ENCODE measurements at places on chromosomes 5 and 9.

- H3K36me3 ChIP-seq: no peaks in the 10 kb centered on the region
- H3K4me1 ChIP-seq: no peaks in the 10 kb centered on the region
- H3K27me3 ChIP-seq: no peaks in the 10 kb centered on the region
- no peak overlapping the region for H3K27ac ChIP-seq
- no peak overlapping the region for H3K4me3 ChIP-seq
- DNase-seq: no peak
These were observed 170.1 kb downstream of the IRX2 start for GRCh38 chr5:2581418-2581817.

- H3K27me3 ChIP-seq: no peaks in the 10 kb centered on the region
- no peaks in the 10 kb centered on the region for H3K36me3 ChIP-seq
- no peak overlapping the region for H3K4me3 ChIP-seq
- no peak overlapping the region for H3K27ac ChIP-seq
These were observed 421.3 kb downstream of the TLE1 start for GRCh38 chr9:81268048-81268447.

DNA sequence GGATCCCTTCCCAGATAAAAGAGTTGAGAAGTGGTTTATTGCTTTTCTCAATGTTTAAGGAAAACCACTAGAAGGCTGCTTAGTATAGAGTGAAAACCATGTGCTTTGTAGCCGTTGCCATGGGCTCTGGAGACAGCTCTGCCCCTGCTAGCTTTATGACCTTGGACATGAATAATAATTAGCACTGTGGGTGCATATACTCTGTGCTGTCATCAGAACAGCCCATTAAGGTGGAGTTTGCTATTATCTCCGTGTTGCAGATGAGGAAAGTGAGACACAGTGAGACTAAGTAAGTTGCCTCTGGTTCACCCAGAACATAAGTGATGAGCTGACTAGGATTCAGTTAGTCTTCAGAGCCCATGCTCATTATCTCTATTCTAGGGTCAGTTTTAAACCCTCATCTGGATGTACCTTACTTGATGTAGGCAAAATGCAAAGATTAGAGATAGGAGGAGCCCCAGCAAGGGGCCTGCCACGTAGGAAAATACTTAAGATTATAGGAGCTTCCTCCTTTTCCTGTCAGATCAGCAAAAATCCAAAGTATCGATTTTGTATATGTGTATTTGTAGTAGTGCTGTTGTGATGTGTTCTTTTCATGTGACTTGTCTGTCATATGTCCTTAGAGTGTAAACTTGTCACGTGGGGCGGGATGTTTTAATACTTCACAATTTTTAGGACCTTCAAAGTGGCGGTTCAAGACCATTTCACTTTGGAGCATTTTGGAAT, 102.5 kb downstream of the TLE4 start:
- H3K4me3 ChIP-seq: no peak overlapping the region
- peaks cover 15% of the 10 kb centered on the region for H3K4me1 ChIP-seq
- peaks cover 3% of the 10 kb centered on the region for H3K36me3 ChIP-seq
- no peaks in the 10 kb centered on the region for H3K27me3 ChIP-seq

- DNase-seq: no peak
- no peaks in the 10 kb centered on the region for H3K36me3 ChIP-seq
- H3K27me3 ChIP-seq: no peaks in the 10 kb centered on the region
- H3K4me1 ChIP-seq: no peaks in the 10 kb centered on the region
These were observed 38.5 kb upstream of the MPDZ start for GRCh38 chr9:13318027-13318426.

GRCh38 chr5:100860407-100860806, 42.7 kb downstream of the ST8SIA4 start:
- H3K27ac ChIP-seq: no peak overlapping the region
- H3K4me1 ChIP-seq: no peaks in the 10 kb centered on the region
- H3K36me3 ChIP-seq: peaks cover 2% of the 10 kb centered on the region
- H3K4me3 ChIP-seq: no peak overlapping the region
- H3K27me3 ChIP-seq: no peaks in the 10 kb centered on the region
- DNase-seq: no peak

- no peaks in the 10 kb centered on the region for H3K36me3 ChIP-seq
- H3K27ac ChIP-seq: no peak overlapping the region
- H3K4me3 ChIP-seq: no peak overlapping the region
- peaks cover 21% of the 10 kb centered on the region for H3K4me1 ChIP-seq
- no peaks in the 10 kb centered on the region for H3K27me3 ChIP-seq
- DNase-seq: no peak
These were observed 75.3 kb downstream of the LHFPL2 start for GRCh38 chr5:78573318-78573717.

- H3K36me3 ChIP-seq: no peaks in the 10 kb centered on the region
- H3K4me3 ChIP-seq: no peak overlapping the region
- H3K27ac ChIP-seq: no peak overlapping the region
- DNase-seq: no peak
These were observed 346.9 kb upstream of the TLE4 start for GRCh38 chr9:79224672-79225433.

GRCh38 chr5:111859031-111859430, 102.0 kb upstream of the NREP start:
- H3K36me3 ChIP-seq: no peaks in the 10 kb centered on the region
- H3K4me1 ChIP-seq: no peaks in the 10 kb centered on the region
- no peak overlapping the region for H3K27ac ChIP-seq
- no peak overlapping the region for H3K4me3 ChIP-seq
- no peaks in the 10 kb centered on the region for H3K27me3 ChIP-seq

Measured in large intestine (tissue), 12 donors.